Natural killer cell (primary cell): ENCODE measurements at places on chromosomes 5 and 9. TPM values are rescaled to one million over a fixed set of nuclear protein-coding genes. Genes with fewer than 3 reads are reported as not detected.
A peak's percentile ranks its signal among the peaks of the same experiment; 100 is the strongest.

The PPP3R2 gene
- total RNA-seq, result not detected

The KCNIP1 gene
- total RNA-seq, result not detected

DNA sequence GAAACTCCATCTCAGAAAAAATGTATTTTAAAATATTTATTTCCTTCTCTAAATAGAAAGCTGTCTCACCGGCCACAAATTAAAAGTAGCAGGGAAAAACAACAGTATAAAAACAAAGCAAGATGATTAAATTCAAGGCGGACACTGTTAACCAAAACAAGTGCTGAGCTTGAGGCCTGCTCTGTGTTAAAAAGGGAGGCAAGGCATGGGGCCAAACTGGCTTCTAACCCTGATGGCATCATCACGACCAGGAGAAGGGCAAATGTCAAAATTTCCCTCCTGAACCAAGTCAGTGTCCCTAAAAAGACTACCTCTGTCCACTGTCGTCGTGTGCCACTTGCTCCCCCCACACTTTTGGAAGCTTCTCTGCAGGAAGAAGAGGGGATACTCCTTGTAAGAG is 116.1 kb downstream of the MSX2 start:
- H3K27me3 ChIP-seq, result no peaks in the 10 kb centered on the region
- no peak for DNase-seq
- H3K4me3 ChIP-seq, result no peak overlapping the region
- H3K4me1 ChIP-seq, result no peaks in the 10 kb centered on the region
- H3K36me3 ChIP-seq, result no peaks in the 10 kb centered on the region

The SPRY4 gene
- 0.20 TPM for total RNA-seq

The ATP10B gene
- not detected for total RNA-seq

The CCDC152 gene
- 4.9 TPM for total RNA-seq

GRCh38 chr9:136245219-136246150 is at the start of gene QSOX2:
Gene QSOX2, minus strand, starts transcription at chr9:136245812. Its CDS starts 9 bp downstream, at chr9:136245803.
- DNase-seq, result peak; percentile 92
- peak within 1 kb of the TSS; percentile 38 for H3K4me3 ChIP-seq
- peaks cover 4% of the 10 kb centered on the region for H3K36me3 ChIP-seq
- no peaks in the 10 kb centered on the region for H3K27me3 ChIP-seq
